ENCODE measurements at places on chromosomes 7 and 10. TPM values are rescaled to one million over a fixed set of nuclear protein-coding genes. Genes with fewer than 3 reads are reported as not detected.

TFEC gene
- total RNA-seq, result 0.39 TPM

FOXP2 gene
- total RNA-seq, result 1.7 TPM

INHBA gene
- total RNA-seq, result 2.2 TPM

POU6F2 gene
- 0.41 TPM for total RNA-seq

RAMP3 gene
- not detected for total RNA-seq

DNA2 gene
- 17.6 TPM for total RNA-seq

INA gene
- not detected for total RNA-seq

DRGX gene
- not detected for total RNA-seq

SFRP4 gene
- 8.3 TPM for total RNA-seq

CTAGE8 gene
- total RNA-seq, result 0.16 TPM

C7orf57 gene
- total RNA-seq, result 0.06 TPM

CFAP58 gene
- 0.12 TPM for total RNA-seq

PTPRN2 gene
- 0.97 TPM for total RNA-seq

C7orf33 gene
- not detected for total RNA-seq

TMEM139 gene
- total RNA-seq, result 0.62 TPM

EN2 gene
- total RNA-seq, result 0.29 TPM

BLNK gene
- 0.10 TPM for total RNA-seq

LRGUK gene
- not detected for total RNA-seq

HMX3 gene
- 0.45 TPM for total RNA-seq

RBP4 gene
- total RNA-seq, result 0.56 TPM

PAX2 gene
- not detected for total RNA-seq

Measured in H4 (cell line).